Psoas muscle (tissue), 8 donors: ENCODE measurements at places on chromosomes 7 and 10. TPM values are rescaled to one million over a fixed set of nuclear protein-coding genes. Genes with fewer than 3 reads are reported as not detected.

Gene ANKRD30A
- total RNA-seq, result not detected

Gene AKR1C4
- not detected for total RNA-seq

Gene MRC1
- total RNA-seq, result 16.4 TPM

GRCh38 chr7:55335151-55335550, 30.0 kb upstream of the LANCL2 start:
- H3K27me3 ChIP-seq, result no peaks in the 10 kb centered on the region
- no peak for DNase-seq
- H3K4me1 ChIP-seq, result no peaks in the 10 kb centered on the region
- H3K27ac ChIP-seq, result no peak overlapping the region

GRCh38 chr7:1539181-1539881, 8.8 kb downstream of the MAFK start:
- peaks cover 43% of the 10 kb centered on the region for H3K4me1 ChIP-seq
- peak overlapping the region; percentile 99 for H3K27ac ChIP-seq
- H3K36me3 ChIP-seq, result peaks cover 60% of the 10 kb centered on the region
- H3K4me3 ChIP-seq, result no peak overlapping the region

GRCh38 chr10:35933940-35934641, 292.0 kb upstream of the FZD8 start:
- H3K27me3 ChIP-seq, result no peaks in the 10 kb centered on the region
- DNase-seq, result no peak
- H3K4me1 ChIP-seq, result no peaks in the 10 kb centered on the region
- no peaks in the 10 kb centered on the region for H3K36me3 ChIP-seq
- H3K27ac ChIP-seq, result no peak overlapping the region
- H3K4me3 ChIP-seq, result no peak overlapping the region

- no peak overlapping the region for H3K27ac ChIP-seq
- H3K4me3 ChIP-seq, result no peak overlapping the region
- H3K36me3 ChIP-seq, result no peaks in the 10 kb centered on the region
- peaks cover 8% of the 10 kb centered on the region for H3K4me1 ChIP-seq
- no peaks in the 10 kb centered on the region for H3K27me3 ChIP-seq
Observed at GRCh38 chr10:45372251-45372951, 1.6 kb upstream of the ALOX5 start.

DNA sequence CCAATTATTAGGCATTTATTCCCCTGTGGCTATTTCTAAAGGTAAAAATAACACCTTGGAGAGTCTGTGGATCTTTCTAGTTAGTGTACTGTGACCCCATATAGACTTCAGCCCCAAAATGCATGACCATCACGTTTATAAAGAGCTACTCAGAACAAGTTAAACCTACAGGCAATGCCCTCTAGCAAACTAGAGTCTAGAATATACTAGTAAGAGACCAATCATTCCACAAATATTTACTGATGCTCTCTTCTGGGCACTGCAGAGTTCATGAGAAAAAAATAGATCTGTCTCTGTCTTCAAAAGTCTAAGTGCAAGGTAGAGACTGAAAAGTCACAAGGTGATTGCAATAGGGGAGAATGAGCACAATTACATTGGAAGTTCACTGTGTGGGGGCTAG, 20.5 kb upstream of the CALD1 start:
- H3K27ac ChIP-seq, result no peak overlapping the region
- no peaks in the 10 kb centered on the region for H3K27me3 ChIP-seq
- H3K4me3 ChIP-seq, result no peak overlapping the region
- no peaks in the 10 kb centered on the region for H3K36me3 ChIP-seq
- peaks cover 10% of the 10 kb centered on the region for H3K4me1 ChIP-seq

GRCh38 chr10:24382596-24382978, 173.6 kb downstream of the KIAA1217 start:
- H3K4me1 ChIP-seq, result peaks cover 45% of the 10 kb centered on the region
- DNase-seq, result no peak
- no peaks in the 10 kb centered on the region for H3K27me3 ChIP-seq
- no peak overlapping the region for H3K4me3 ChIP-seq
- H3K27ac ChIP-seq, result peak overlapping the region; percentile 89

- no peak overlapping the region for H3K27ac ChIP-seq
- H3K4me3 ChIP-seq, result no peak overlapping the region
- DNase-seq, result no peak
- no peaks in the 10 kb centered on the region for H3K27me3 ChIP-seq
Observed at GRCh38 chr10:119451300-119451896, 91.1 kb downstream of the RGS10 start.

- H3K4me3 ChIP-seq, result no peak overlapping the region
- H3K36me3 ChIP-seq, result no peaks in the 10 kb centered on the region
- H3K27me3 ChIP-seq, result peaks cover 36% of the 10 kb centered on the region
- no peak for DNase-seq
- H3K27ac ChIP-seq, result no peak overlapping the region
- peaks cover 3% of the 10 kb centered on the region for H3K4me1 ChIP-seq
Observed at GRCh38 chr7:107998150-107998549, 4.8 kb downstream of the LAMB1 start.

DNA sequence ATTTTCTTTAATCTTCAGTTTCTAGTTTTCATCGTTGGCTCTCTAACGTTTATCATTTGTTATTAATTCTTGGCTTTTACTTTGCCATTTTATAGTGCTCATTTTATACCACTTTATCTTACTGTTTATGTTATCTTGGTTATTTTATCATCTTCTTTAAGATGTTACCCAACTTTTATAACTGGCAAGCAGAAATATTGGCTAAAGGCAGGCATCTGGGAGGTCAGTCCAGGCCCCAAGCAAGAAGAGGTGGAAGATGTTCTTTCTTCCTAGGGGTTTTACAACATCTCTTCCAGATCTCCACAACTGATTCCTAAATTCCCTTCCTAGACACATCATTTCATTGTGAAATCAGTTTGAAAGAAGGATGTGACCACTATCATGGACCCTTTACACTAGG, 208.1 kb downstream of the AHR start:
- no peak overlapping the region for H3K4me3 ChIP-seq
- H3K27me3 ChIP-seq, result no peaks in the 10 kb centered on the region
- H3K4me1 ChIP-seq, result no peaks in the 10 kb centered on the region
- no peak for DNase-seq
- no peaks in the 10 kb centered on the region for H3K36me3 ChIP-seq

GRCh38 chr7:40649247-40649646, 514.4 kb downstream of the SUGCT start:
- H3K4me1 ChIP-seq, result no peaks in the 10 kb centered on the region
- H3K27me3 ChIP-seq, result no peaks in the 10 kb centered on the region
- H3K27ac ChIP-seq, result no peak overlapping the region
- H3K36me3 ChIP-seq, result no peaks in the 10 kb centered on the region
- no peak overlapping the region for H3K4me3 ChIP-seq

DNA sequence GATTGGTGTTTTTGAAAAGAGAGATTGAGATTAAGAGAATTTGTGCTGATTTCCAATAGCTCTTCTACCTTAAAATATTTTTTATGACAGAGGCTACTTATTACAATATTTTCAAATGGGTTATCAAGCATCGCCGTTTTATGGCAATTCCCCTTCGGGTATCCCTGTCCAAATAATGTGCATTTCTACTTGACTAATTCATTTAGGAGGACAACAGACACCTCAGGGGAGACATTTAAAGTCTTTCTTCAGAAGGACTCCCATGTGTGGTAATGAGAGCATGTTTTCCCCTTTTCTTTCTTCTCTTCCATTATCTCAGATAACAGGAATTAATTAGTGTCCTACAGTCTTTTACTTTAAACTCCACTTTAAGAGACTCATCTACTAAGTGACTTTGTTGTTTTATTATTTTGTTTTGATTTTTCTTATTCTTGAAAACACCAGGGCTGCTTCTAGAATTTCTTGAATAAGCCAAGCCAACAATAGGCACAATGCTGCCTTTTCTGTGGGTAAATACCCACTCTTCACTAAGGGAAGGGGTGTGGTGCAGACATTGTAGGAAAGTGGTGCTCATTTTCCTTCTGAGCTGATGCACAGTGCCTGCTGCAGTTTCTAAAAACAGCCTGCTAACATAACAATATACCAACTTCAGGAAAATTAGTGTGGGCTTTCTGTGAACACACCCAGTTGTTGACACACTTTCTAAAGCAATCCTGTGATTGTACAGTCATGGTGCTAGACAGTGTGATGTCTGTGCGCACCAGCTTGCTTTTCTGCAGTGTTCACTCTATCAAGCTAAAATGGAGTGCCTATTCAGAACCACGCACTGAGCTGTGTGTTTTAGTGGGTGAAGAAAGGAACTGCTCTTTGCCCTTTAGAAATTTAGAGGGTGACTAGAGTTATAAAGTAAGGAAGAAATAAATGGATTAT, 597.7 kb downstream of the NRG3 start:
- no peak overlapping the region for H3K4me3 ChIP-seq
- H3K27me3 ChIP-seq, result no peaks in the 10 kb centered on the region
- no peaks in the 10 kb centered on the region for H3K4me1 ChIP-seq
- H3K36me3 ChIP-seq, result no peaks in the 10 kb centered on the region

DNA sequence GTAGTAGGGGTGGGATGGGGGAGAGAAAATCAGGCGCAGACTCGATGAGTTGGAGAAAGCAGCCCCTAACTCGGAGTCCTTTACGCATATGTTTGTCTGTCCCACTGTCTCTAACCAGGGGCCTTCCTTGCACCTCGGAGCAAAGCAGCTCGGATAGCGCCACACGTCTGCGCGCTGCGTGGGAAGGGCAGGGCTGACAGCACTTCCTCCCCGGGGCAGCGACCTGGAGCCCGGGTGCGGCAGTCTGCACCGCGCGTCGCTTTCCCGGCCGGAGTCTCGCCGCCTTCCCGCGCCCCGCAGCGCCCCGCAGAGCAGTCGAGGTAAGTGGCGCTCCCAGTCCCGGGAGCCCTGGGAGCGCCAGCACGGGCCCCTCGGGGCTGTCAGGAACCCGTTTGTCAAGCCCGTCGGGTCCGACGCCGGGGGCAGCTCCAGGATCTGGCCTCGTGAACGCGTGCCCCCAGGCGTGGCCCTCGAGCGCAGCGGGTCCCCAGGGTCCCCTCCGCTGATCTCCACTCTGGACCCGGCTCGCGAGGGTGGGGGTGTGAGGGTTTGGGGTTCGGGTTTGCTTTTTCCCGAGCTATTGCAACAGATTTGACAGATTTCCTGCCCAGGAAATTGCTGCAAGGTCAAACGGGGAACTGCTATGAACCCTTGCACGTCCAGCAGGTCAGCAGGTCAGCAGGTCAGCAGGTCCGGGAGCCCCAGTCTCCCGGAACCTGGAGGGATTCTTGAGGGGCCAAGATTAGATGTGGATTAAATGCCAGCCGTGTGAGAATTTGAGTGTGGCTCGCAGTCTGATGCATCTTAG, 597 bp downstream of the APBB1IP start:
- no peaks in the 10 kb centered on the region for H3K4me1 ChIP-seq
- no peaks in the 10 kb centered on the region for H3K36me3 ChIP-seq
- H3K27me3 ChIP-seq, result peaks cover 5% of the 10 kb centered on the region
- peak overlapping the region; percentile 46 for H3K27ac ChIP-seq
- peak overlapping the region; percentile 56 for H3K4me3 ChIP-seq

DNA sequence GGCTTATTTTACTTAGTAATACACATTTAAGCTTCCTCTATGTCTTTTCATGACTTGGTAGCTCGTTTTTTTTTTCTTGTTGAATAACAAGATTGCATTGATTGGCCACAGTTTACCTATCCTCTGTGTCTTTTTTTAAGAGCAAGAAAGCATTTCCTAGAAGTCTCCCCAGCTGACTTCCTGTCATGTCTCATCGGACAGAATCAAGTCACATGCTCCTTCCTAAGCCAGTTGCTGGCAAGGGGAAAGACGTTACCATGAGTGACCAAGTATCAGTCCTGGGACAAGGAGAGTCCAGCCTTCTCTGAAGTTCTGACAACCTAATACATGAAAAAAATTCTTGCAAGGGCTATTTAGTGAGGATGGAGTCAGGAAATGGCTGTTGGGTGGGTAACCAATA, 24.9 kb upstream of the SFRP5 start:
- H3K36me3 ChIP-seq, result no peaks in the 10 kb centered on the region
- H3K27me3 ChIP-seq, result no peaks in the 10 kb centered on the region
- H3K4me3 ChIP-seq, result no peak overlapping the region

DNA sequence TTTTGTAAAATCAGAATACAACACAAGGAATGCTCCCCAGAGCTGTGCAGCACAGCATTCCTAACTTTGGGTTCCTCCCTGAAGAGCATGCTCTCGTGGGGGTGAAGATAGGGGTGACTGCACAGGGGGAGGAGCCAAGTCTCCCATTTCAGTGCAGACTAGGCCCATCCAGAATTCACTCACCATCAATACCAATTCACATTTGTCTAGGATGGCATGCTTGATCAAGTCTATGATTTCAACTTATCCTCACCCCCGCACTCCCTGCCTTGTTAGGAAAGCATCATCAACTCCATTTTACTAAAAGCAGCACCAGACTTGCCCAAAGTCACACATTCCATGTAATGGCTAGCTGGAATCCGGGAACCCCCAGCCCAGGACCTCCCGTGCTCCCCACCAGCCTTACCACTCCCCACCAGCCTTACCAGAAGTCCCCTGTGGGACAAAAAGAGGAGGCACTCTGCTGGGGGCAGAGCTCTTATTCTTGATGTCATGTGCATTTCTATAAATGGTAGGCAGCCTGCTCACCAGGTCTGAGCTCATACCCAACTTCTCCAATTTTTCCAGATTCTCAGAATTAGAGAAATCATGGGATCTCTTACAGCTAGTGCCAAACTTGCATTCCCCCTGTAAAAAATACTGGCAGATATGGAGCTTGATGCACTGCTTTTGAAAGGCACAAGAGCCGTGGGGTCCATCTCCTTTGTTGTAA, 6.2 kb downstream of the PARP12 start:
- peaks cover 6% of the 10 kb centered on the region for H3K36me3 ChIP-seq
- H3K4me1 ChIP-seq, result no peaks in the 10 kb centered on the region
- no peaks in the 10 kb centered on the region for H3K27me3 ChIP-seq
- H3K4me3 ChIP-seq, result no peak overlapping the region
- no peak for DNase-seq

- H3K4me3 ChIP-seq, result no peak overlapping the region
- peaks cover 11% of the 10 kb centered on the region for H3K36me3 ChIP-seq
- no peak for DNase-seq
- no peak overlapping the region for H3K27ac ChIP-seq
- no peaks in the 10 kb centered on the region for H3K4me1 ChIP-seq
Observed at GRCh38 chr7:151575410-151575809, 55.7 kb upstream of the RHEB start.

DNA sequence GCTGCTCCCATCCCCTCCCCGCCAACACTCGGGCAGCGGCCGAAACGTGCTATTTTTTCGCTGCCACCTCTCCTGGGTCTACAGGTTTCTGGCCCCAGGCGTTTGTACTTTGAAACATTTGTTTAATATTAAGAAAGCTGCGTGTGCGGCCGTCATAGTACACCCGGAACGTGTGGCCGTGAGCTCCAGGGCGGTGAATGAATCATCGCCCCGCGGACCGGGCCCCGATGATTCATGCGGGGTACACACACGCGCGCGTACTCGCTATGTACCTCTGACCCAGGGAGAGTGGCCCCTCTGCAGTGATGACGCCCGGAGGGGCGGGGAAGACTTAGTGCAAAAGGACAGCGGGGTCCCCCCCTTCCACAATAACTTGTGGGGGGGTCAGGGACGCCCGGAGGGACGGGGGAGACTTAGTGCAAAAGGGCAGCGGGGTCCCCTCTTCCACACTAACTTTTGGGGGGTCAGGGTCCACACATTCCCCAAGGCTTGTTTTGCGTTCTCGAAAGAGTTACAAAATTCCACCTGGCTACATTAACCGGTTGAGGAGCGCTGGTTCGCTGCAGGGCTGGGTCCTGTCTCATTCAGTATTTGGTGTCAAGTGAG, 56.5 kb upstream of the PCGF5 start:
- H3K27ac ChIP-seq, result peak overlapping the region; percentile 99
- peaks cover 31% of the 10 kb centered on the region for H3K4me1 ChIP-seq
- H3K4me3 ChIP-seq, result peak overlapping the region; percentile 98
- peak; percentile 86 for DNase-seq

GRCh38 chr7:30796105-30796869, 25.1 kb downstream of the MINDY4 start:
- no peaks in the 10 kb centered on the region for H3K27me3 ChIP-seq
- H3K4me3 ChIP-seq, result no peak overlapping the region
